Stimulated activated CD4-positive, alpha-beta T cell treated with anti-CD3 and anti-CD28 coated beads, TNF-alpha, amount 100 ng/mL, for 1 hour (primary cell): ENCODE measurements at places on chromosomes 6 and 20.

- no peak for DNase-seq
Measured at GRCh38 chr20:38308047-38308438, 4.1 kb downstream of the BPI start.

DNA sequence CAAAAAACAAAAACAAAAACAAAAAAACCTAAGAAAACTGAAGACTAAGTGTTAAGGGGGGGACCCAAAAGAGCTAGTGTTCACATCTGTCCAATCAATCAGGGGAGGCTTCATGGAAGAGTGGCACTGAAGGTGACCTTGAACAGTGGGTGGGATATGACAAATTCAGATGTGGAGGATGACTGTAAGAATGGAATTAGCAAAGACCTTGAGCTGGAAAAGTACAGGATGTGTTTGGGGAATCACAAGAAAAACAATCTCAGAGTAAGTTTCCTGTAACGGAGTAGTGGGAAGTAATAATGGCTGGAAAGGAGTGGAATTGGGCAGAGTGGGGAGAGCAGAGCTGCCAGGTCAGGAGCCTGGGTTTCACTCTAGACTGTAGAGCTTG is 2.9 kb upstream of the IER3 start:
- DNase-seq = no peak

- DNase-seq = no peak
Measured at GRCh38 chr20:12644461-12644860, 364.3 kb upstream of the SPTLC3 start.

GRCh38 chr6:30163090-30163917 is at the start of gene TRIM15:
Gene TRIM15, plus strand, starts transcription at chr6:30163546. Its CDS starts 139 bp downstream, at chr6:30163685.
- no peak for DNase-seq

DNA sequence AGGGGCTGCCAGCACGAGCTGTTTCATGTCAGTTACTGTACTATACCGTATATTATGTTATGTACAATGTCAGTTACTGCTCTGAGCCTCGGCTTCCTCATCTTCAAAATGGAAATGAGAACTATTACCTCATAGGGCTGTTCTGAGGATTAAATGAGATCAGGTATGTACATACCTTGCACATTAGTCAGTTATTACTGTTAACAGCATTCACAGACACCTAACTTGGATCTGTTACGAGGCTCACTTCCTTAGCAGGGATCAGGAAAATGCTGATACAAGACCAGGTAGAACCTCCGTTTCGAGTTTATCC is 69.7 kb upstream of the TBC1D7 start:
- no peak for DNase-seq

DNA sequence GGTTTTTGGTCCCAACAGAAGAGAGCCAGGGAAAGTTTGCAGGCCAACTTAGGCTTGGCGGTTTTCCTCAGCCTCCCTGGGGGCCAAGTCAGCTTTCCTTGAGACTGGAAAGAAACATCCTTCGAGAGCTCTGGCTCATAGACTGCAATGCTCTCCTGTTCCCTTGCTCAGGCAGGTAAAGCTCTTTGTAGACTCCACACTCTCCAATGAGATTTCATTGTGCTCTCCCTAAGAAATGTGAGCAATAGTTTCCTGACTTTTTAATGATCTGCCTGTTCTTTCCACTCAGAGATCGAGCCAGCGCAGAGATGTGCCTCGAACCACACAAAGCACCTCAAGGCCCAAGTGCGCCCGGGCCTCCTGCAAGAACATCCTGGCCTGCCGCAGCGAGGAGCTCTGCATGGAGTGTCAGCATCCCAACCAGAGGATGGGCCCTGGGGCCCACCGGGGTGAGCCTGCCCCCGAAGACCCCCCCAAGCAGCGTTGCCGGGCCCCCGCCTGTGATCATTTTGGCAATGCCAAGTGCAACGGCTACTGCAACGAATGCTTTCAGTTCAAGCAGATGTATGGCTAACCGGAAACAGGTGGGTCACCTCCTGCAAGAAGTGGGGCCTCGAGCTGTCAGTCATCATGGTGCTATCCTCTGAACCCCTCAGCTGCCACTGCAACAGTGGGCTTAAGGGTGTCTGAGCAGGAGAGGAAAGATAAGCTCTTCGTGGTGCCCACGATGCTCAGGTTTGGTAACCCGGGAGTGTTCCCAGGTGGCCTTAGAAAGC is 13.9 kb downstream of the TNFAIP3 start:
- no peak for DNase-seq

- DNase-seq = no peak
Measured at GRCh38 chr6:129184808-129185366, 301.9 kb downstream of the LAMA2 start.

GRCh38 chr6:111978532-111979149 is 75.3 kb upstream of the CCN6 start:
- DNase-seq = no peak

DNA sequence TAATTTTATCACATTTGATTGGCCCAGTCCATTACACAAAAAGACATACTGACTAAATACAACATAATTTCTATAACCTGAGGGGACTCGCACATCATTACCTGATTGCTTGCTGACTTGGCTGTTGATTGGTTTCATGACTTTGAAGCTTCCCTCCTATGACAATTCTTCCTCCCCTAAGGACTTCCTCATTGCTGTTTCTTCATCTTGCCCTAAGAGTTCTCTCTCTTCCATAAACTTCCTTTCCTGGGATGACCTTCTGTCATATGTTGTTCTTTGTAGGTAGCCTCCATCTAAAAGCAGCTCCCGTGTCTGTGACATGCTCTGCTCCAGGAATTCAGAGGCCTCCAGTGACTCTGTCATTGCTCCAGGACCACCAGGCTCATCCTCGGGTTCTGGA is 22.6 kb downstream of the RSPH3 start:
- DNase-seq = no peak

- no peak for DNase-seq
Measured at GRCh38 chr6:18187701-18188100, 32.5 kb downstream of the KDM1B start.

DNA sequence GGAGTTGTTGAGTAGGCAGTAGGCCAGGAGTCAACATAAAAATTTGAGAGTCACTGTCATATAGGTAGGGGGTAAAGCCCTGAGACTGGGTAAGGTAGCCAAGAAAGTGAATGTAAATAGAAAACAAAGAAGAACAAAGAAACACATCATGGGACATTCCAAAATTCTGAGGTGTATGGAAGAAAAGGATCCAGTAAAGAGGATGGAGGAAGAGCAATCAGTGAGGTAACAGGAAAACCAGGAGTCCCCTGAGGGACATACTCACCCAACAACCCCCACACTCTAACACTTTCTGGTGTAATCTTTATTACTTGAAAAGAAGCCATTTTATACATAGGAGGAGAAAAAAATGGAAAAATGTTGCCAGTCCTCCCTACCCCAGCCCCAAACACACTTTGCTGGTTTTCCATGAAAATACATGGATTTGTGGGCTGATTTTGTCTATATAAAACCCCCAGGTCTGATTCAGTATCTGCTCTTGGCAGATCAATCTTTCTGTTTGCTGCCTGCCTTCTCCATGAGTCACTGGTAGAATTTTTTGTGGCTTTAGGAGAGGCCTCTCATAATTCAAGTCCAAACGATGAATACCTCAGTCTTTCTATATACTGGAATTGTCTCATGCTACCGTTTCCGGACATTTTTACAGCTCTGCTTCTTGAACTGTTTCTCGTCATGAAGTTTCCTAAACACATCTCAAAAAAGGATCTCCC is 271.4 kb upstream of the MAN1A1 start:
- no peak for DNase-seq

- no peak for DNase-seq
Measured at GRCh38 chr6:132496519-132497180, 16.3 kb downstream of the STX7 start.

DNA sequence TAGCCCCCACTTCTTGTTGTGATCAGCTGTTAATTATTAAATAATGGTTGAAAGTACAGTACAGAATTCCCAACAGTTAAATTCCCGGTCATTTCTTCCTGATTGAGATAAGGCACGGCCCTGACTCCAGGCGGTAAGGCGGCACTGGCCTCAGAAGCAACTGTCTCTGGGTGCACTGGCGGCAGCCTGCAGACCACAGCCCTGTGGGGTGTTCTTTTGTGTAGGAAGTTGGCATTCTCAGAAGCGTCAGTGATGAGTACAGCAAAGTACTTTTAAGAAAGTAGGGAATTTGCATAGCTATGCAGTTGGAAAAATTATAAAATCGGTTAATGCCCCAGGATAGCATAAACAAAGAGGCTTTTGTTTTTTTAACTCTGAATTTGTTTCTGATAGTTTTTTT is 50.5 kb downstream of the SAMD5 start:
- DNase-seq = no peak

- no peak for DNase-seq
Measured at GRCh38 chr6:83098589-83098988, 31.1 kb downstream of the DOP1A start.

DNA sequence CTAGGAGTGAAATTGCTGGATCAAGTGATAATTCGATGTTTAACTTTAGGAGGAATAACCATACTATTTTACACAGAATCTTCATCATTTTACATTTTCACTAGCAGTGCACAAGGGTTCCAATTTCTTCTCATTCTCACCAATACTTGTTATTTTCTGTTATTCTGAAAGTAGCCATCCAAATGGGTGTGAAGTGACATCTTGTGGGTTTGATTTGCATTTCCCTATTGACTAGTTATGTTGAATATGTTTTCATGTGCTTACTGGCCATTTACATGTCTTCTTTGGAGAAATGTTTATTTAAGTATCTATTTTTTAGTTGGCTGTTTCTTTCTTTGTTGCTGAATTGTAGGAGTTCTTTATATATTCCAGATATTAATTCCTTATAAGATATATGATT is 164.3 kb downstream of the CD109 start:
- no peak for DNase-seq

GRCh38 chr6:41892921-41893564 is 2.1 kb downstream of the USP49 start:
- DNase-seq = no peak

- DNase-seq = no peak
Measured at GRCh38 chr20:5621305-5621704, 128.9 kb upstream of the SHLD1 start.

- no peak for DNase-seq
Measured at GRCh38 chr6:166152660-166153059, 15.0 kb downstream of the TBXT start.

DNA sequence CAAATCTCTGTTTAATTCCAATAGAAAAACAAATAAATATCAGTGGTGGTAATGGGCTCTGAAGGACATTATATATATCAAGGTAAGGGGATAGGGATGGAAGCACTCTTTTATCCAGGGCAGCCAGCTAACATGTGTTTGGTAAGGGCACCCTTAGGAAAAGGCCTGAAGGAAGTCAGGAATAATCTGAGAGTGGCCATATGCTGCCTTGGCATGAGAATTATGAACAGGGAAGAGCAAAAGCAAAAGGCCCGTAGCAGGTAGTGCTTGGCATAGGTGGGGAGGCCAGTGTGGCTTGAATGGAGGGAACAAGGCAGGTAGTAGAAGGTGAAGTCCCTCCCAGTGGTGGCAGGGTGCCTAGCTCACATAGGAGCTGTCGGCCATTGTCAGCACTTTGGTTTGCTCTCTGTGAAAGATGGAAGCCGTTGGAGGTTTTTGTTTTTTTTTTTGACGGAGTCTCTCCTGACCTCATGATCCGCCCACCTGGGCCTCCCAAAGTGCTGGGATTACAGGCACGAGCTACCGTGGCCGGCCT is 39.6 kb upstream of the CSE1L start:
- no peak for DNase-seq

DNA sequence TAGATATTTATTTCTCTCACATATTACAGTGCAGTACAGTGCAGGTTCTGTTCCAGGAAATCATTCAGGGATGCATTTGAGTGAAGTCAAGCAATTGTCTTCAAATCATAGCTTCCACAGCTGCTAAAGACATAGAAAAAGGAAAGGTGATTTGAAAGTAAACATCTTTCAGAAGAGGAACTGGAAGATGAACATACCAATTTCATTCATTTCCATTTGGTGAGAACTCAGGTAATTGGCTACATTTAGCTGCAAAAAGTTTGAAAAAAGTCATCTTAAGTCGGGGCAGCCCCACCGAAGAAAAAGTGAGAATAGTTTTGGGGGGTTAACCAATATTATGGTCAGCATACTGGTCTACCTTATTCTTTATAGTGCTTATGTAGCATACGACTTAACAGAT is 61.4 kb upstream of the IL20RA start:
- DNase-seq = no peak

GRCh38 chr20:35355372-35355771 is 56.4 kb downstream of the UQCC1 start:
- DNase-seq = no peak

DNA sequence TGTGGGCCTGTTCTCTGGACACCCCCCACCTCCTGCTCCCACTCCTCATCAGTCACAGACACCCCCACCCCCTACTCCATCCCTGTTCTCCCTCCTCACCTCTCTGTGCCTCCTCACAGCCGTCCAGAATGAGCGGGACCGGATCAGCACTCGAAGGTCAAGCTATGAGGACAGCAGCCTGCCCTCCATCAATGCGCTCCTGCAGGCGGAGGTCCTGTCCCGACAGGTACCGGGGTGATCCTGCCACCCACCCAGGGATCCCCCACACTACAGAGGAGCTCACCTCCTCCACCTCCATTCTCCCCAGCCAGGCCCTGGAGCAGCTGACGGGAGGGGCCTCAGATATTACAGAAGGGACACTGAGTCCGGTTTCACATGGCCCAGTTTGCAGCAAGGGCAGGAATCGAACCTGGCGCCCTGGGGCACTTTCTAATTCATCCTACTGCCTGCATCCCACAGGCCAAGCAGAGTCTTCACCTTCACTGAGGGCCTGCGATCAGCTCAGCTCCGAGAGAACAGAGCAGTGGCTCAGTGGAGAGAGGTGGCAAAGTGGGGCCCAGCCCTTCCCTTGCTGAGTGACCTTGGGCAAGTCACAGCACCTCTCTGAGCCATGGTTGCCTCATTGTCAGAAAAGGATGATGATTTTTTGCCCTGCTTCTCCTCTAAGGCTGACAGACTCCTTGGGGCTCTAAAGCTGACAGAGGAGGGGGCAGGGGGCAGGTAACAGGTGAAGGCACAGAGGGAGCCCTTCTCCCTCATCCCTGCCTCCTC is 58.3 kb downstream of the HNF4A start:
- DNase-seq = no peak

DNA sequence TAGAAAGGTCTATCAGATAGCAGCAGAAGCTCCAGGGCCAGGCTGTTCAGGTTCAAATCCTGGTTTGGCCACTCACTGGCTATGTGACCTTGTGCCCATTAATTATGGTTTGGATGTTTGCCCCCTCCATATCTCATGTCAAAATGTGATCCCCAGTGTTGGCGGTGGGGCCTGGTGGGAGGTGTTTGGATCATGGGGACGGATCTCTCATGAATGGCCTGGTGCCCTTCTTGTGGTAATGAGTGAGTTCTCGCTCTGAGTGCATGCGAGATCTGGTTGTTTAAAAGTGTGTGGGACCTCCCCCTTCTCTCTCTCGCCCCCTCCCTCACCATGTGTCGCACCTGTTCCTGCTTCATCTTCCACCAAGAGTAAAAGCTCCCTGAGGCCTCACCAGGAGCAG is 240.9 kb downstream of the LRFN2 start:
- no peak for DNase-seq

GRCh38 chr6:54083287-54083686 is 28.0 kb upstream of the MLIP start:
- DNase-seq = no peak
